ENCODE measurements at places on chromosomes 1 and 21. TPM values are rescaled to one million over a fixed set of nuclear protein-coding genes. Genes with fewer than 3 reads are reported as not detected.

DNA sequence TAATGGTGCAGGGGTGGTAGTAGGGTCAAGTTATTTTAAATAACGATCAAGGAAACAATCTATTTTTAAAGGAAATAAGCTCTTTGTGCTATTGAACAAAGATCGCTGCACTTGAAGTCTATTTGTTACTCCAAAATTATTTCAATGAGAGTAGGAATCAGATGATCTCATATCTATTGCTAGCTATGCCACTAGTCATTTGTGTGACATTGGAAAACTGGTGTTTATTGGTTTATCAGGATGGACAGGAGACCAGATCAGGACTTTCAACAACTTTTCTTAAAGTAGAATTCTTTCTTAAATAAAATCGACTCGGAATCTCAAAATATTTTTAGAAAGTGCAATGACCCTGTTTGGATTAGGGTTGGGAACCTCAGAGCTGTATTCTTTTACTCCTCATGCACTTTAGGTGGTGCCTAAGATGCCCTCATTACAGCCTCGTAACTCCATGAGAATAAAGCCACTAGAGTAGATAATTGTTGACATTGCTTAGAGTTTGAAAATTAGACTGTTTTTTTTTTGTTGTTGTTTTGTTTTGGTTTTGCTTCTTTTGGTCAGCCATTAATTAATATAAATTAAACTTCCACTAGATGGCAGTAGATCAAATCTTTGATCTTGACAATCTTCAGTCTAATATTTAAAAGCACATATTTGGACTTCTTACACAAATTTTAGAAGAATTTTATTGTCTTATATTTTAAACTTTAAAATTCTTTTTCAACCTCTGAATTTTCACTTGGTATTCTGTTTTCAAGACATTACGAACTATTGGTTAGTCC is 352.4 kb downstream of the USP25 start:
- H3K36me3 ChIP-seq: no peaks in the 10 kb centered on the region
- no peak overlapping the region for H3K4me3 ChIP-seq
- no peak overlapping the region for H3K27ac ChIP-seq

DNA sequence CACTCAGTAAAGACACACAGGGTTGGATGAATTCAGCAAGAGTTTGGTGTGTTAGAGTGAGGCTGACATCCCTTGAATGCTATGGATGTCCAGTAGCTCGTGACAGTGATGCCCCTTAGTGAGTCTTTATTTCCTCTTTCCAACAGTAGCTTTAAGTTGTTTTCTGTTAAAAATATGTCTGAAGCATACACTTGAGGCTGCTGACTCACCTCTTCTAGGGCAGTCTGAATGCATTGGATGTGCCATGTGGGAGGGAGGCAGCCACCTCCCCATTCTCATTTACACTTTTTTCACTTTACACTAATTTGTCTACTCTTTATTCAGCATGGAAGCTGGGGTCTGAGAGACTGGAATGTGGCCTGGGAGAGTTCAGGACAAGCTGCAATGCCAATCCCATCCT is 17.6 kb downstream of the NOS1AP start:
- H3K27ac ChIP-seq: no peak overlapping the region
- no peak for DNase-seq
- no peaks in the 10 kb centered on the region for H3K27me3 ChIP-seq
- H3K4me1 ChIP-seq: no peaks in the 10 kb centered on the region
- H3K4me3 ChIP-seq: no peak overlapping the region

DNA sequence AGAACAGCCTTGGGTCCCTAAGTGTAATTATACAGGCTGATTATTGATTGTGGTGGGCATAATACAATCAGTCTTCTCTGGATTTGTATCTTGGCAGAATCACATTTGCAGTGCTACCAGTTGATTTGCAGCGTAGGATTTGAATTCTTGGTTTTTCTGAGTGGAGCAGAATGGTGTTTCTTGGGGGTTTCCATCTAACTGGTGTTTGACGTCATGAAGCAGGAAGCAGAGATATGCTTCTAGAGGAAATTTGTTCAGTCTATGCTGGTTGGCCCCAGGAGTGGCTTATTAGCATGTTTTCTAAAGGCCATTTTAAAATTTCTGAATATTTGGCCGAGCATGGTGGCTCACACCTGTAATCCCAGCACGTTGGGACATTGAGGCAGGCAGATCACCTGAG is 3.4 kb downstream of the CTTNBP2NL start:
- H3K27ac ChIP-seq: no peak overlapping the region
- no peaks in the 10 kb centered on the region for H3K27me3 ChIP-seq
- no peak overlapping the region for H3K4me3 ChIP-seq
- no peak for DNase-seq
- H3K4me1 ChIP-seq: peaks cover 18% of the 10 kb centered on the region

DNA sequence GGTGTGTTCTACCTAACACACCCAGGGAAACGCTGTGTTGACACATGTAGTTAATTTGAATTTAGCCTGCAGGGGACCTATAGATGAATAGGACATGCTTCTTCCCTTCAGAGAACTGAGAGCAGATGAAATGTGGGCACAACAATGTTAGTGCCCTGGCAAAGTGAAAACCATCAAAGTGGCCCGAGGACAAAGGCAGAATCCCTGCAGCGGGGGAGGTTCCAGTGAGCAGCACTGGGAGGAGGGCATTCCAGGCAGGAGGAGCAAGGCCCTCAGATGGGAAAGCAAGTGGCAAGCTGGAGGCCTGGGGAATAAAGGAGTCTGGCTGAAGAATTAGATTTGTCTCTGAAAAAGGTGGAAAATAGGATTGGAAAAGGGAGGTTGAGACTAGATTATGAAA is 37.2 kb downstream of the C1orf94 start:
- peaks cover 3% of the 10 kb centered on the region for H3K27me3 ChIP-seq
- no peaks in the 10 kb centered on the region for H3K4me1 ChIP-seq
- DNase-seq: no peak
- H3K4me3 ChIP-seq: no peak overlapping the region
- H3K27ac ChIP-seq: no peak overlapping the region

- no peak overlapping the region for H3K4me3 ChIP-seq
- H3K27me3 ChIP-seq: no peaks in the 10 kb centered on the region
- no peak overlapping the region for H3K27ac ChIP-seq
- H3K36me3 ChIP-seq: peaks cover 29% of the 10 kb centered on the region
- DNase-seq: no peak
Observed at GRCh38 chr1:225834417-225835329, 24.7 kb downstream of the EPHX1 start.

DNA sequence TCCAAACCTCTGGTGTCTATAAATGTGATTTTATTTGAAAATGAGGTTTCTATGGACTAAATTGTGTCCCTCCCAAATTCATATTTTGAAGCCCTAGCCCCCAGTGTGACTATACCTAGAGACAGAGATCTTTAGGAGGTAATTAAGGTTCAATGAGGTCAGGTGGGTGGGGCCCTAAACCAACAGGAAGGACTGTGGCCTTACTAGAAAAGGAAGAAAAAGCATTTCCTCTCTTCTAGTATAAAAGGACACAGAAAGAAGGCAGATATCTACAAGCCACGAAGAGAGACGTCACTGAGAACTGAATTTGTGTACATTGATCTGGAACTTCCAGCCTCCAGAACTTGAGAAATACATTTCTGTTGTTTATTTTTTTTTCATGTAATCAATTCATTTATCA is 123.1 kb upstream of the RUNX1 start:
- no peak for DNase-seq
- no peaks in the 10 kb centered on the region for H3K36me3 ChIP-seq
- no peak overlapping the region for H3K4me3 ChIP-seq

- DNase-seq: no peak
- H3K36me3 ChIP-seq: no peaks in the 10 kb centered on the region
- H3K4me1 ChIP-seq: peaks cover 11% of the 10 kb centered on the region
- peaks cover 24% of the 10 kb centered on the region for H3K27me3 ChIP-seq
Observed at GRCh38 chr1:62317021-62317768, 2.0 kb downstream of the KANK4 start.

The MLLT11 gene
- 17.4 TPM for polyA plus RNA-seq

The LRRC53 gene
- polyA plus RNA-seq: 0.25 TPM

The CFHR2 gene
- polyA plus RNA-seq: not detected
